ENCODE measurements at places on chromosomes 7 and 10.

DNA sequence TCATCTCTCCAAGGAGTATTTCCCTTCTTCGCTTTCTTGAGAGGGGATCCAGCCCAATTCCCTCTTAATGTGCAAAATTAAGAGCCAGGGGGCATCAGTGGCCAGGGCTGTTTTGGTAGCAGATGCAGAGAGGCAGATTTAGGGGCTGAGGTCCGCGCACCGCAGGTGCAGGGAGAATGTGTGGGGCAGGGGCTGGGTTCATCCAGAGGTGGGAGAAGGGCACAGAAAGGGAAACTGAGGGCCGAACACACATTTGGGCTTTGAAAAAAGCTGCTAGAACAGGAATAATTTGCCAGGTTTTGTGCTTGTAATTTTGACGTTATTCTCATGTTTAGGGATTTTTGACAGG, 6.5 kb upstream of the SHH start:
- DNase-seq: no peak

DNA sequence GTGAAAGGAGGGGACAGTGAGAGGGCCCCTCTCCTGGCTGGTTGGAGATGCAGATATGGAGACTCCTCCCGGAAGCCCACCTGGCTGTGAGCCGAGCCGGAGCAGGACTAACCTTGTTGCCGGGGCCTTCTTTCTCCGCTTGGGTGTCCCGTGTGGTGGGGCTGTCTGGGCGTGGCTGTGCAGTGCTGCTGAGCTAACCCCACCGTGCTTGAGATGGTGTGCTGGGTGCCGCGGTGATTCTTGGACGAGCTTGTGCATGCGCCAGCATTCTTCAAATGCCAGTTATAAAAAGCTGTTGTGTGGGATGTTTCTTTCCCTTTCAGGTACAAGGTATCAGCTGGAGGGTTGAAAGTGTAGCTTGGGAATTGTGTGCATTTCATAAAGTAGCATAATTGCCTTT, 48.8 kb downstream of the DAGLB start:
- no peak for DNase-seq

DNA sequence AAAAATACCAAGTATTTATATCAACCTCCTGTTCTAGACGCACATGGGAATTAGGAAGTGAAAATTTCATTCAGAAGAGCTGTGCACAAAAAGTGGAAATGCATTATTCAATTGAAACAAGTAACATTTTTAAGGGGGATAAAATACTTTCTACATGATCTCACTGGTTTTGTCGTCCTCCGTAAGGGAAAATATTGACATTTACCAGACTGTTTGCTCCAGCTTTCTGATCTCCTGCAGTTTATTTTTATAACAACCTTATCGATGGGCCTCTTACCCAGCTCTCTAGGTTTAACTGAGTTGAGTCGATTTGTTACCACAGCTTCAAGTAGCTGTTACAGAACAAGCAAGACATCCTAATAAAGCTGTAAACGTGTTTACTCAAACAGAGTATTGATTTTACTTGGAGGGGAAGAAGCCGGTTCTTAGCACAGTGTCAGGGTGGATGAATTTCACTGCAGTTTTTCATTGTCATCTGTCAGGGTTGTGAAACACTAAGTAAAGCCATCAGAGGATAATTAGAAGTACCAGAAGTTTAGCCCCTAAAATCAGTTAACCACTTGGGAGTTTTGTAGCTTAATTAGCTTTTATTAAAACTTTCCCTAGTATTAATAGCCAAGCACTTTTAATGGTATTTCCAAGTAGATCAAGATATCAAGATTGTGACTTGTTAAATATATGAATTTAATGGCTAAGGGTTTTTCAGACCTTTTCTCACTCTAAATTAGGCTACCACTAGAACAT, 142.6 kb upstream of the KAT6B start:
- no peak for DNase-seq

- no peak for DNase-seq
These were observed 50.4 kb downstream of the NRAP start for GRCh38 chr10:113613427-113613826.

- DNase-seq: no peak
These were observed 97.8 kb upstream of the PPIF start for GRCh38 chr10:79249186-79250121.

DNA sequence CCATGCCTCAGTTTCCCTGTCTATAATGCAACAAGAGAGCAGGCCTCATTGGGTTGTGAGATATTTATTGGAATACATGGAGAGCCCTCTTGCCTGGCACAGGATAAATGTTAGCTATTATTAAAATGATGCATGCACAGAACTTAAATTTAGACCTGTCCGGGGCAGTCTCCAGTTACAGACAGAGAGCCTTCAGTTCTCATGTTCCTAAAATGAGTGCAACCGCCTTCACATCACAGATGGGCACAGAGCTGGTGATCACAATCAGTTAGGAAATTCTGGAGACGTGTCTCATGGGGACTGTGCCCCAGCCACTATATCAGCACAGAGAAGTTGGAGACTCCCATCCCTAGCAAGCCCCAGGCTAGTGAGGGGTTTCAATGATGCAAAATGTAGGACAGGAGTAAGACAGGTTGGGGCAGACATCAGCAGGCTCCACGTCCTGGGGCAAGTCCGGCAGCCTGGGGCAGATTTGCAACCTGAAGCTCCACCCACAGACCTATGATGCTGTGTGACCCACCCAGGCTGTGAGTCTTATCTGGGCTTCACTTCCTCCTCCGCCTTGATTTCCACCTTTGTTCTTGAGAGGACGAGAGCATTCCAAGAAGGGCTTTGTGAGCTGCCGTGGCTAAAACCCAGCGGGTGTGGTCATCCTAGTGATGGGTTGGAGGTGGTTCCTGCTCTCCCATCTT, 49.4 kb downstream of the CXCL12 start:
- DNase-seq: no peak

- no peak for DNase-seq
These were observed 20.6 kb downstream of the PAPOLB start for GRCh38 chr7:4841007-4841784.

DNA sequence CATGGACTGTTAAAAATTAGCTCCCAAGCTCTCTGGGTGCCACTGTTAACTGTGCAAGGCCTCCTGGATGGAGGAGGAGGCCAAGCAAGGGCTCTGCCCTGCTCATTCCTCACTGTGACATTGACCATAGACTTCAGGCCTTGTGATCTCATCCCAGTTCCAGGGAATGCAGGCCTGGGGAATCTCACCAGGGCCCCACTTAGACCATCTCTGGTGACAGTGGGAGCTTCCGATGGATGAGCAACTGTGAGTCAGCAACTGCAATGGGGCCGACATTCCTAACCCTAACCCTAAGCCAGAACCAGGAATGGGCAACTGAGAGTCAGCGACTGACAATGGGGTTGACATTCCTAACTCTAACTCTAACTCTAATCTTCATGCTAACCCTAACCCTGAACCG, 50.4 kb upstream of the MSMB start:
- DNase-seq: no peak

DNA sequence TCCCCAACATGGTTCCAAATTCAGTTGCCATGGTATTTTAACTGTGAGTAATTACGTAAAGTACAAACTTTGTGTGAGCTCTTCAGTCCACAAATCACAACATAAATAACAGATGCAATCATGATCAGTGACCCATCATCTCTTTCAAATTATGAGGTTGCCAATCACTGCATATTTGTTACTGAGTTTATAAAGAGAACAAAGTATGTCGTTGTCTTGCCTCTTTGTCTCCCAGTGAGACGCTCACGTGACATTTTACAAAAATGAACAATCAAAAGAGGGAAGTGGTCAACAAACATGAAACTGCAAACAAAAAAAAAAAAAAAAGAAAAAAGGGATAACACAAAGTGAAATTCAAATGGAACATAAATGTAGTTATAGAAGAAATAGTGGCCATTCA, 122.7 kb upstream of the PDSS1 start:
- DNase-seq: no peak

- DNase-seq: no peak
These were observed 132.6 kb downstream of the EVX1 start for GRCh38 chr7:27374958-27375841.

DNA sequence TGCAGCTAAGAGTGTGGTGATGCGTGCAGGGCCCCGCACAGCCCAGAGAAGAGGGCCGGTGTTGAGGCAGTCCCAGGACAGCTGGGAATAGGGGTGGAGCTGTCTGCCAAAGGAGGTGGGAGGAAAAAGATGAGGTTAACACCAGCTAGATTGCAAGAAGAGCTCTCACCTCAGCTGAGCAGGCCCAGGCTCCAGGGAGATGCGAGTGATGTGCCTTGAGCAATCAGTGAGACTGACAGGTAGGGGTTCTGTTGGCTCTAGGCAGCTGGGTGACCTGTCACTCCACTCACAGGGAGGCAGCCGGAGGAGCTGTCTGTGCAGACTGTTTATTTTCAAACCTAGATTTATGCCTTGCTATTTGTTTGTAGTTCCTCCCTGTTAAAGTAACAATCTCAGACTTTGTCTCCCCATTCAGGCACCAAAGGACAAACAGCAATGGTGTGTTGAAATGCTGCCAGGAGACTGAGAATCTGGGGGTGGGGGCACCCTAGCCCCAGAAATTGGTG, 205.1 kb upstream of the CXCL12 start:
- DNase-seq: no peak

GRCh38 chr7:131338173-131338572, 10.5 kb downstream of the MKLN1 start:
- DNase-seq: no peak

DNA sequence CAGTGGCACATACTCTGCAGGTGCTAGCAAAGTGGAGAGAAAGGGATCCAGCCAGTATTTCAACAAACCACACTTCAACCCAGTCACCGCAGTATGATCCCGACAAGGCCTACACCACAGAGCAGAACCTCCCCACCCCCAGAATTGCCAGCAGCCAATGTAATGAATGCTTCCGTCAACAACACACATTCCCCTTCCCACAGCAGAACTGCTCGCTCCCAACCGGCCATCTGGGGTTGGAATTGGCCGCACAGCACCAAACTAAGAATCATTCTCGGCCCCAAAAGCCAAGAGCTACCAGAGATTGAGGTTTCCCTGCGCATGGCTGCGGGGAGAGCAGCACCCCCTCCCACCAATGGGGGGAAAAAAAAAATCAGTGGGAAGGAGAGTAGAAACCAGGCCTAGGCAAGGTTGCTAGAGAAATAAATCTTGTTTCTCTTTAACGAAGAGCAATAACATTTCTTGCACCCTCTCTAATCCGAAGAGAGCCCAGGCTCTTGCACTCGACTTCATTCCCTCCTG, 1.1 kb downstream of the WASL start:
- peak; percentile 66 for DNase-seq

- no peak for DNase-seq
These were observed 71.5 kb downstream of the MAGI2 start for GRCh38 chr7:79381921-79382320.

GRCh38 chr10:102003541-102003940, 52.4 kb downstream of the ARMH3 start:
- no peak for DNase-seq

- DNase-seq: no peak
These were observed 80.7 kb upstream of the PDGFA start for GRCh38 chr7:600149-601035.

GRCh38 chr10:89414146-89414878, at the start of gene IFIT5:
Gene IFIT5, plus strand, starts transcription at chr10:89414568. Its CDS starts 231 bp downstream, at chr10:89414799.
- DNase-seq: peak; percentile 5

GRCh38 chr10:96642973-96643372, 56.2 kb upstream of the TM9SF3 start:
- peak; percentile 5 for DNase-seq

GRCh38 chr10:99610221-99610620, 10.0 kb downstream of the SLC25A28 start:
- no peak for DNase-seq

DNA sequence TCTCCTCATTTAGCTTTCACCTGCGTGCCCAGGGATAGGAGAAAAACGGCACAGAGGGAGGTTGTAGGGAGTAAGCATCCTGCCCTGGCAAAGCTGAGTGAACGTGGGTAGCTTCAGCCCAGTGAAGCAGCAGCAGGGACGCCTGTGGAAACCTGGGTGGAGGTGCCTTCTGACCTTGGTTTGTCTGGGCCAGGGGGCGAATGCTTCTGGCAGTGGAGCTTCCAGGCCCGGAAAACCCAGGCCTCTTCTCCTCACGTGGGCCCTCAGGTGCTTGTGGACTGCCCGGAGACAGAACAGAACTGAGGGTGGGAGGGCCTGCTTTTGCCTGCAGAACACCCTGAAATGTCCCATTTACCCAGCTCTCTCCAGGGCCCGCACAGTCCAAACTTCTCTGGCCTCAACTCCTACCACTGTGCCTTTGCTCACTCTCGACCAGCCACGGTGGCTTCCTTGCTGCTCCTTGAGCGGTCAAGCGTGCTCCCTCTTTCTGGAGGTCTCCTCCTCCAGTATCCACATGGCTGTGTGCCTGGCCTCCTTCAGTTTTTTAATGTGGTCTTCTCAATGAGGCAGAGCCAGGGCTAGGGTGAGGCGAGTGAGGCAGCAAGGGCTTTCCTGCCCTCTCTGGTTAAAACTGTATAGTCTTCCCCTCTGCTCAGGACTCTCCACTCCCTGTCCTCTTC, 62.4 kb downstream of the TMEM209 start:
- DNase-seq: no peak

- DNase-seq: no peak
These were observed 91.1 kb upstream of the ARHGAP21 start for GRCh38 chr10:24814568-24815313.

DNA sequence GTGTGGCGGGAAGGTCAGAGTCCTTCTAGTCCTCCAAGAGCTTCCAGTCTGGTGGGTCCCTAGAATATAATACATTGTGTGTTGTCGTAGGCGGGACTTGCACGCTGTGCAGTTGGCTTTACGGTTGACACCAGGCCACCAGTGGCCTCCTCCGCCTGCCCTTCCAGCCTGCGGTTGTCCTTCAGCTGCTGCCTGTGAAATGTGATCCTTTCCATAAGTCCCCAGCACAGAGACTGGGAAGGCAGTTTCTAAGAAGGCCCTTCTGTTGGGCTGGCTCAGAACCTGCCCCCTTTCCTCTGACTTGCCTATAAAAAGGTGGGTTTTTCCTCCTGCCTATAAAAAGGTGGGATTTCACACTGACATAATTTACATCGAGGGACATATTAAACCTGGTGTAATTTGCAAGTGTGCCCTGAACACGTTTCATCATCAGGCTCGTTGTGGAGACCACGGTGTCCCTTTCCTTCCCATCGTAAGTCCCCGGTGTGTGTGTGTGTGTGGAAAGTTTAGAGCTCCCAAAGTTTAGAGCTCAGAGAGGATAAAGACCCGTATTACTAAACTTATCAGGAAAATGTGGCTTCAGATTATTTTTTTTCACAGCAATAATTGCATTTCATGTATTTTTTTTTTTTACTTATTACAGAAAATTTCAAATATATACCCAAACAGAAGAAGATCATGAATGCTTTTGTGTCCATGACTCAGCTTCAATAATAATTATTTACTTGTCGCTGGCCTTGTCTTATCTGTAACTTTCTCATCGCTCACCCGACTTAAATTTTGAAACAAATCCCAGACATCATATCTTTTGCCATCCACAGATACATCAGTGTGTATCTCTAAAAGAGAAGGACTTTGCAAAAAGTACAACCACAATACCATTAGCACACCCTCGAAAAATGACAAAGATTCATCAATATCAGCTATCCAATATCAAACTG, 45.1 kb downstream of the CUX1 start:
- peak; percentile 49 for DNase-seq
